ENCODE measurements at places on chromosomes 2 and 18. TPM values are rescaled to one million over a fixed set of nuclear protein-coding genes. Genes with fewer than 3 reads are reported as not detected.
A peak's percentile ranks its signal among the peaks of the same experiment; 100 is the strongest.

DNA sequence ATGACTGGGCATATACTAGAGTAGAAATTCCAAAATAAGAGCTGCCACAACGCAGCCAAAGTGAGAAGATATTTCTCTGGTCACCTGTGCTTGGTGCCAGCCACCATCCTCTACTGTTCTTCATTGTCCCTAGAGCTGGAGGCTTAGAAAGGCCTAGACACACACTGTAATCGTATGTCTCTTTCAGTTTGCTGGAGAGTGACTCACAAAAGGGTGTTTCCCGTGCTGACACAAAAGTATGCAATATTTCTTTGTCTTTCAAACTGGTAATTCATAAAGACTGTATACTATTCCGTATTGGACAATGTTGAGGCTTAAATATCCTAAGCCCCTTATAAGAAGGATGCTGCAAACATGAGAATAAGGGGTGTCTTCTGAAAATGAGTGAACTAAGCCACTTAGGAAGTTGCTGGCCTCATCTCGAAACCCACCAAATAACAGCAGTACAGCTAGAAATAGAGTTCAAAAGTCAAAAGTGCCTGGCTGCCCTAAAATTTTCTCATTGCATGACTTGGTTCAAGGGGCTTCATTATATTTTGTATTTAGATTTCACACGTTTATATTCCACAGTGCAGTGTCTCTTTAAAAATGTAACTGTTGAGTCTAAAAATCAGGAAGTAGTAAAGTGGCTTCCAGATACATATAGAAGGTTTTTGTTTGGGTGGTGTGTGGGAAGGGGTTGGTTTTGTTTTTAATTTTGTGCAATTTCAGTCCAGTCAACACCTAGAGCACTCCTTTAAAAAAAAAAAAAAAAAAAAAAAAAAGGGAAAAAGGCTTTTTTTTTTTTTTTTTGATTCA lies 601.1 kb downstream of the ARHGAP15 start:
- peaks cover 10% of the 10 kb centered on the region for H3K4me1 ChIP-seq
- no peak for DNase-seq

DNA sequence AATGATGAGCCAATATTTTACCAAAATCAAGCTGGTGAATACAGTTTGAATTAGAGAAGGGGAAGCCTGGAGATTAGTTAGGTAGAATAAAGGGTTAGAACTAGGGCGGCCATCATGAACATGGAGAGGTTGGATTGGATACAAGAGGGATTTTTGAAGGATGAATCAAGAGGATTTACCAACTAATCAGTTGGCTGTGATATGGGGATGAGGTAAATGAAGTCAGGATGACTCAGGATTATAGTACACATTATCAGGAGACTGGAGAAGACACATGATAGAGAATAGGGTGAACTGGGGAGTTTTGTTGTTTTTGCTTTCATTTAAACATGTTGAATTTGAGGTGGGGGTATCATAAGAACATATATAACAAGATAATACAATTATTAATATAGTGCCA lies 73.8 kb upstream of the PROKR1 start:
- DNase-seq: no peak
- H3K4me3 ChIP-seq: no peak overlapping the region
- H3K27ac ChIP-seq: no peak overlapping the region
- peaks cover 13% of the 10 kb centered on the region for H3K4me1 ChIP-seq
- H3K27me3 ChIP-seq: no peaks in the 10 kb centered on the region
- peaks cover 3% of the 10 kb centered on the region for H3K36me3 ChIP-seq

DNA sequence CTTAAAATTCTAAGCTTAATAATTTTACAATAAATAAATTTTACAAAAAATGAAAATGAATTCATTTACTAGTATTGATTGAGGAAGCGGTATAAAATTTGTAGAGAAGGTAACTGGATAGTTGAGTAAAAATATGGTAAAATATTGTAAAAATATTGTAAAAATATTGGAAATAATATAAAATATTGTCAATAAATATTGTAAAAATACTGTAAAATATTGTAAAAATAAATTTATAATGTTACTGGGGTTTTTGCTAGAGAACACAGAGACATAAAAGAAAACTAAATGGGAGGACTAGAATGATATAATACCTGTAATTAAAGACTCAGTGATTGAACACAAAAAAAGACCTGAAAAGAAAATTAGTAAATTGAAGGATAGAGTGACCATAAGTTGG lies 546.3 kb upstream of the NETO1 start:
- H3K4me1 ChIP-seq: no peaks in the 10 kb centered on the region
- H3K36me3 ChIP-seq: no peaks in the 10 kb centered on the region
- H3K4me3 ChIP-seq: no peak overlapping the region
- H3K27me3 ChIP-seq: no peaks in the 10 kb centered on the region

DNA sequence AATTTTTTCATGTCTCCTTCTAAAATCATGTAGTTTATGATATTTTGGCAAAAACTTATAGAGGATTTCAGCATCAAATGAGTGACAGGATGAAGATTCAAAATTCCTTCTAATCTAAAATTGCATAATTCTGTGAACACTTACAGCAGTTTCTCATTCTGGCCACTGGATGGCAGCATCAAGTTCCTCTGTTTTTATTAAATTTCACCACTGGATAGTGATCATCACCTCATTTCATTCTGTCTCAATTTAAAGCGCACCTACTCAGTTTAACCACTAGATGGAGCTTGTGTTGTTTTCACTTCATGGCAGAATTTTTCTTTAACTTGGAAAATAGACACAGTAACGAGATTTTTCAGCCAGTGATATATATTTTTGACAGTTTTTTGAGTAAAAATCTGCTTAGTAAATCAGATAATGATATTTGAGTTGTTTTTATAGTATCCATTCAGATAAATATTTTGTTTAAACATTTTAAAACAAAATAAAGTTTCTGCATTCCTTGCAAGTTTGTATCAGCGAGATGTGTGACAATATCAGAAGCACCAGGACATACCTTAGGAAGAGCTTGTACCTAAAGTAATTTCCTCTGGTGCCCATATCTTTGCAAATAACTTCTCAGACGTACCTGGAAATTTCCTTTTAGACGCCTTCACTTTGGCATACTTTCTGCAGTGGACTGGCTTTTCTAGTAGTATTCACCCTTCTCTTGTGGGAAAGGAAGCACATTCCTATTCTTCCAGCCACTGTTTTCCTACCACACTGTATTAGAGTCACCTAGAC lies 94.7 kb upstream of the ARHGAP15 start:
- H3K4me1 ChIP-seq: peaks cover 5% of the 10 kb centered on the region
- no peaks in the 10 kb centered on the region for H3K36me3 ChIP-seq
- DNase-seq: no peak
- no peaks in the 10 kb centered on the region for H3K27me3 ChIP-seq
- no peak overlapping the region for H3K4me3 ChIP-seq

GRCh38 chr2:144663207-144663606 lies 143.3 kb upstream of the ZEB2 start:
- H3K27me3 ChIP-seq: no peaks in the 10 kb centered on the region
- H3K4me1 ChIP-seq: peaks cover 38% of the 10 kb centered on the region
- DNase-seq: no peak
- no peak overlapping the region for H3K4me3 ChIP-seq
- H3K36me3 ChIP-seq: no peaks in the 10 kb centered on the region

GRCh38 chr2:110818767-110819481 lies 86.6 kb downstream of the ACOXL start:
- no peak for DNase-seq
- H3K36me3 ChIP-seq: no peaks in the 10 kb centered on the region
- H3K27me3 ChIP-seq: peaks cover 55% of the 10 kb centered on the region
- H3K4me3 ChIP-seq: no peak overlapping the region
- H3K27ac ChIP-seq: no peak overlapping the region

DNA sequence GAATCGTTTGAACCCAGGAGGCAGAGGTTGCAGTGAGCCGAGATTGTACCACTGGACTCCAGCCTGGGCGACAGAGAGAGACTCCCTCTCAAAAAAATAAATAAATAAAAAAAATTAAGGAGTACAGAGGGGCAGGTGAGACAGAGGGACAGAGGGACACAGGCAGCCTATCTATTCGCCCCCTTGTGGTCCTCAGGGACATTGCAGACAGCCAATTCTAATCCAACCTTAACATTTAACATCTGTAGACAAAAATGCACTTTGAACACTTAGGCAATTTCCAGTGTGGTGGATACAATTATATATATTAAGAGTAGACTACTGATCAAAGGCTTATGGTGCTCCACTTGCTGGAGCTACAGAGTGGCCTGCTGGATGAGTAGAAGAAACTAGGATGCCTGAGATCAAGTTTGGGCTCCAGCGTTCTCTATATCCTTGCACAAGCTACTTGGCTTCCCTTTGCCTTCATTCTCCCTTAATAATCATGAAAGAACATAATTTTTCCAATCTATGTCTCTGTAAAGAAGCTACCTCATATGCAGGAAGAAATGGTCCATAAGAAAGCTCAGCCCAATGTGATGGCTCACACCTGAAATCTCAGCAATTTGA lies 8.2 kb upstream of the SMARCAL1 start:
- H3K4me3 ChIP-seq: no peak overlapping the region
- H3K27ac ChIP-seq: no peak overlapping the region
- H3K4me1 ChIP-seq: no peaks in the 10 kb centered on the region
- peaks cover 33% of the 10 kb centered on the region for H3K27me3 ChIP-seq
- H3K36me3 ChIP-seq: no peaks in the 10 kb centered on the region

DNA sequence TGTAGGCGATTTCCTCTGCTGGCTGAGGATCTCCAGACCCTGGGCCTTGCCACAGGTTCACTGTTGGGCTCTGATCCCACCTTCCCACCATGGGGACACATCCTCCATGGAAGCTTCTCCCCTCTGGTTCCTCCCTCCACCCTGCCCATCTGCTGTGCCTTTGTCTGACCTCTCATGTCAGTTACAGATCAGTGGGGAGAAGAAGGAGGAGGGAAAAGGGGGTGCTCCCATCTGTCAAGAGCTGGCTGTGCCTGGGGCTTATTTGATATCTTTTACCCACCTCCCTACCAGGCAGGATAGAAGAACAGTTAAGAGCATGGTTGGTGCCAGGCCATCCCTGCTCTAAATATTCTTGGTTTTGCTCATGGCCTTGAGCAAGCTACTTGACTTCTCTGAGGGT lies 12.3 kb upstream of the DNAJB2 start:
- H3K4me3 ChIP-seq: no peak overlapping the region
- H3K4me1 ChIP-seq: peaks cover 6% of the 10 kb centered on the region

GRCh38 chr2:212409560-212409959 lies 129.0 kb downstream of the ERBB4 start:
- no peak for DNase-seq
- H3K4me3 ChIP-seq: no peak overlapping the region
- no peaks in the 10 kb centered on the region for H3K36me3 ChIP-seq

DNA sequence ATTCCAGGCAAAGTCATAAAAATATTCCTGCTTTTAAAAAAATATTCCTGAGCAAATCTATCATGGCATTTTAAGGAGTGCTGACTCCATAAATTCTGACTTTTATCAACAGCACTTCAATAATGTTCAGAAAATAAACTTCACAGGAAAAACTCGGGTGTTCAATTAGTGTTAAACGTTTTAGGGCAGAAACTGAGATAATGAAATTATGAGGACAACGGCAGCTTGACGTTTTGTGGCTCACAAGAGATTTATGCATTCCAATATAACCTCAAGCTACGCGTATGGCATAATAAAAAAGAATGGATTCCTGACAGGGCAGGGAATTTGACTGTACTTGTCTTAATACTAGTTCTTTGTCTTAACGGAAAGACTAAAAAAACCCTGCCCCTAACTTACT lies 133.2 kb downstream of the ICOS start:
- H3K4me3 ChIP-seq: no peak overlapping the region
- H3K4me1 ChIP-seq: peaks cover 31% of the 10 kb centered on the region
- H3K27me3 ChIP-seq: peaks cover 37% of the 10 kb centered on the region
- no peaks in the 10 kb centered on the region for H3K36me3 ChIP-seq
- no peak overlapping the region for H3K27ac ChIP-seq

GRCh38 chr18:61556862-61557261 lies 223.6 kb downstream of the CDH20 start:
- H3K36me3 ChIP-seq: peaks cover 3% of the 10 kb centered on the region
- H3K27me3 ChIP-seq: no peaks in the 10 kb centered on the region
- DNase-seq: no peak
- H3K27ac ChIP-seq: no peak overlapping the region
- H3K4me3 ChIP-seq: no peak overlapping the region
- H3K4me1 ChIP-seq: peaks cover 10% of the 10 kb centered on the region

- peaks cover 12% of the 10 kb centered on the region for H3K4me1 ChIP-seq
- H3K27me3 ChIP-seq: peaks cover 41% of the 10 kb centered on the region
- H3K36me3 ChIP-seq: no peaks in the 10 kb centered on the region
- H3K4me3 ChIP-seq: no peak overlapping the region
- no peak for DNase-seq
- no peak overlapping the region for H3K27ac ChIP-seq
These were observed 7.4 kb upstream of the DGKD start for GRCh38 chr2:233346930-233347329.

GRCh38 chr2:229909090-229909489 lies 12.7 kb downstream of the TRIP12 start:
- H3K27me3 ChIP-seq: no peaks in the 10 kb centered on the region
- no peak overlapping the region for H3K4me3 ChIP-seq
- peaks cover 14% of the 10 kb centered on the region for H3K4me1 ChIP-seq

DNA sequence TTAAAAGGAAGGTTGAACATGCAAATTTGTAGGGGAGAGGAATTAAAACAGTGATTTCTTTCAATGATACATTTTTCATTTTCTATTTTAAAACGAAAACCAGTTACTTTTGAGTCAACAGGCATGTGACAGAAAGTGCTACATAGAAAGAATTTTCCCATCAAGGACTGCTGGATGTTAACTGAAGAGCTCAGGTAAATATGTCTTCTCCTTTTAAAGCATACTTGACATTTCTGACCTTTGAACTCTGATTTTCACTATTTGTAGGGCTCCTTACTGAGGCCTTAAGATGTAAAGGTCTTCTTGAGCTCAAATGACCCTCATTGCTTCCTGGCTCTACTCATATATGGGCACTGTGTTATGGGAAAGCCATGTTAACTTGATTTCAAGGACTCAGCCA lies 32.4 kb downstream of the FIGN start:
- DNase-seq: no peak
- peak overlapping the region; percentile 62 for H3K27ac ChIP-seq
- H3K27me3 ChIP-seq: no peaks in the 10 kb centered on the region
- peaks cover 44% of the 10 kb centered on the region for H3K4me1 ChIP-seq
- no peak overlapping the region for H3K4me3 ChIP-seq
- H3K36me3 ChIP-seq: no peaks in the 10 kb centered on the region

Gene PAX3
- total RNA-seq: 0.41 TPM

Gene CDH19
- total RNA-seq: not detected

Gene TXNDC2
- total RNA-seq: 0.29 TPM

All from mesothelial cell of epicardium (in vitro differentiated cells).